ENCODE measurements at places on chromosomes 11 and 22.

GRCh38 chr11:113926273-113927197, 21.9 kb downstream of the HTR3B start:
- DNase-seq: peak; percentile 4

DNA sequence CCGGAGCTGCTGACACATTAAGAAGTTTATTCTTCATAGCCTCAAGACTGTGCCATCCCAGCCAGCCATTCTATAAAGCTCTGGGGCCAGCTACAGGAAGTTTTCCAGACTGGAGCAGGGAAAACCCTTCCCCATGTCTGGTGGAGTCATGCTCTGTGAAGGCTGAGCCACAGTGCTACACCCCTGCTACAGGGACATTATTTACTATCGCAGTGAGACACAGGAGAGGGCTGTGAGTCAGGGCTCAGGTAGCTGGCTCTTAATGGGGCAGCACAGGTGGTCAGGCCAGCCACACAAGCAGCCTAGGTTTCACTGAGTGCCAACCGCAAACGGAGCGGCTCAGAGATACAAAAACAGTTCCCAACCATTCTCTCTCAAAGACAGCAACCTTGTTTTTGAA, 12.1 kb downstream of the HPS4 start:
- peak; percentile 53 for DNase-seq

- DNase-seq: no peak
Observed at GRCh38 chr11:16924462-16924825, 89.8 kb downstream of the PLEKHA7 start.

DNA sequence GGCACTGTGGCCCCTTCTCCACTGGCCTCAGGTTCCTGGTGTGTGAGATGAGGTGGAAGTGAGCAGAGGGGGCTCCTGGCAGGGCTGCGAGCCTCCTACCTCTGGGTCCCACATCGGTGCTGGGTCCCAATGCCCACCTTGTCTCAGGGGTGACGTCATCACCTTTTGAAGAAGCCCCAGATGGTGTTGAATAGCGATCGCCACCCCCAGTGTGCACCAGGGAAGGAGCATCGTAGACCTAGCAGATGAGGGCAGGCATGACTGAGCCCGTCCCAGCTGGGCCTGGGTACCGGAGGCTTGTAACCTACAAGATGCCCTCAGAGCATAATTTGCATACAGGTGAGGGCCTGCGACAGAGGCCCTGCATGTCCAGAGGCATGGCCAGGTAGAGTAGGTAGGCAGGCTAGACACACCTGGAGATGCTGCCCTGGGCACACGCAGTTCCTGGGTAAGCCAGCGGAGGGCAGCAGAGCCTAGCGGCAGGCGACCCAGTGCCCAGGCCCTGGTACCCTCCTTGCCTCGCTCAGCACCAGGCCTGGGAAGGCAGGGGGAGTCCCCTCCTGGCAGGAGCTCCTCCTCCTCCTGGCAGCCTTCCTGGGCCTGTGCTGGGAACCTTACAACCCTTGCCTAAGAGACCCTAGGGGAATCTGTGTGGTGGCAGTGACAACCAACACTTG, 52.5 kb downstream of the TPCN2 start:
- peak; percentile 77 for DNase-seq

- DNase-seq: peak; percentile 5
Observed at GRCh38 chr11:20388096-20389055, 860 bp downstream of the PRMT3 start.

DNA sequence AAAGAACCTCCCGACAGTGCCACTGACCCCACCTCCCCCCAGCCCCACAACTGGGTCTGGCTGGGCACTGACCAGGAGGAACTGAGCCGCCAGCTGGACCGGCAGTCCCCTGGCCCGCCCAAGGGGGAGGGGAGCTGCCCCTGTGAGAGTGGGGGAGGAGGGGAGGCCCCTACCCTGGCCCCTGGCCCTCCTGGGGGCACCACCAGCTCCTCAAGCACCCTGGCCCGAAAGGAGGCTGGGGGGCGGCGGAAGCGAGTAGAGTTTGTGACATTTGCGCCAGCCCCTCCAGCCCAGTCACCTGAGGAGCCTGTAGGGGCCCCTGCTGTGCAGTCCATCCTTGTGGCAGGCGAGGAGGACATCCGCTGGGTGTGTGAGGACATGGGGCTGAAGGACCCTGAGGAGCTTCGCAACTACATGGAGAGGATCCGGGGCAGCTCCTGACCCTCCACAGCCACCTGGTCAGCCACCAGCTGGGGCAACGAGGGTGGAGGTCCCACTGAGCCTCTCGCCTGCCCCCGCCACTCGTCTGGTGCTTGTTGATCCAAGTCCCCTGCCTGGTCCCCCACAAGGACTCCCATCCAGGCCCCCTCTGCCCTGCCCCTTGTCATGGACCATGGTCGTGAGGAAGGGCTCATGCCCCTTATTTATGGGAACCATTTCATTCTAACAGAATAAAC, 12.3 kb downstream of the TMEM132A start:
- no peak for DNase-seq

Measured in fibroblast of pulmonary artery (primary cell).